ENCODE measurements at places on chromosomes 1 and 21.

DNA sequence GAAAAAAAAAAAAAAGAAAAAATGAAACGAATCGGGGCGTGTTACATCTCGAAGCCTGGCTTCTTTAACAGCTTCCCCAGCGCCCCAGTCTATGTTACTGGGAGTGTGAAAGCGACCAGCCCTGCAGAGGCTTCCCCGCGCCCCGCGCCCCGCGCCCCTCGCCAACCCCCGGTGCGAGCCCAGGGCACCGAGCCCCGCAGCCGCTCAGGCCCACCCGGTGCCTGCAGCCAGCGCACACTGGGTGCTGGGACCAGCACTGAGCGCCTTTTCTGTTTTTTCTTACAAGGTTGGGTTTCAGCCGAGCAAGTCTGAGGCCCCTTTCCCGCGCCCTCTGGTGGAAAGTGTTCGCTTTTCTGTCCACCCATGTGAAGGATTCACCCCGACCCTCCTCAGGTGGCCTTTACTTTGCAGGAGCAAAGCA is 42.1 kb upstream of the ZNF496 start:
- DNase-seq, result no peak

DNA sequence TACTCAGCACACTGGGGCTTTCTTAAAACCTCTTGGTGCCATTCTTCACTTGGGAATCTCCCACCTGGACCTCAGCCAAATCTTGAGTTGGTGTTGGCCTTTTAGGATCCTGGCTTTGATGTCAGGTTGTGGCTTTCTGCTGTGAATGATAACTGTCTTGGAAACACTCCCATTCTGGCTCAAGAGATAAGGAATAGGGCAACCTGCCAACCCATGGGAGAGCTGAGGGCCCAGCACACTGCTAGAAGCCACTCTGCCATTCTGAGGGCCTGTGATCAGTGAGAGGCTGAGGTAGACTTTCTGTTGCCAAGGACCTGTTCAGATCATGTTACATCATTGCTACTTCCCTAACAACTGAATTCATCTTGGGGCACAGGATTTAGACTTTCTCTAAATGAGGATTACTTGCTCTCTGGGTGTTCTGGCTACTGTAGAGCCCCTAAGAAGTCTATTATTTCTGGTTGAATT is 45.8 kb downstream of the TTC39A start:
- no peak for DNase-seq

DNA sequence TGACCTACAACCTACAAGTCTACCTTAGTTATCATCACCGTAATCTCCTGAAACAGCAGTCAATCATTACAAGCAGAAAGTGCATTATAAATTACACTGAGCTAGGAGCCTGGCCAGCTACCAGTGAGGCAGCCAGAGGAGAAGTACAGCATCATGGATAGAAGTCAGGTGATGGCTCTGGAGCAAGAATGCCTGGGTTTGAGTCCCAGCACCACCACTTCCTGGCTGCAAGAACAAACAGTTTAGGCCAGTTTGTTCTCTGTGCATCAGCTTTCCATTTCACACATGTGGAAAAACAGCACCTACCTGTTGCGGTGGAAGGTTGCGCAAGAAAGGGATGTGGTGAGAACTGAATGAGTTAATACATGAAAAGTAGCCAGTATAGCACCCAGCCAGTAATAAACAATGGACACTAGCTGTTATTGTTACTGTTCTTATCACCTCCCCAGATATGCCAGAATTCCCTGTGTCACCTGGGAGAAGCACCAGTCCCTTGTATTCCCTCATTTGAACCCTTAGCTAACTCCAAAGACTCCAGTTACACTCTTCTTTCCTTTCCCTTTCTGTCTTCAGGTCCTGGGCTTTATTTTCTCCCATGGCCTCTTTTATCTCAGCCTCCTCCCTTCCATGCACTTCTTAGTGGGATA is 9.0 kb downstream of the CREG1 start:
- no peak for DNase-seq

- no peak for DNase-seq
These were observed 7.6 kb upstream of the SHISA4 start for GRCh38 chr1:201880928-201881571.

DNA sequence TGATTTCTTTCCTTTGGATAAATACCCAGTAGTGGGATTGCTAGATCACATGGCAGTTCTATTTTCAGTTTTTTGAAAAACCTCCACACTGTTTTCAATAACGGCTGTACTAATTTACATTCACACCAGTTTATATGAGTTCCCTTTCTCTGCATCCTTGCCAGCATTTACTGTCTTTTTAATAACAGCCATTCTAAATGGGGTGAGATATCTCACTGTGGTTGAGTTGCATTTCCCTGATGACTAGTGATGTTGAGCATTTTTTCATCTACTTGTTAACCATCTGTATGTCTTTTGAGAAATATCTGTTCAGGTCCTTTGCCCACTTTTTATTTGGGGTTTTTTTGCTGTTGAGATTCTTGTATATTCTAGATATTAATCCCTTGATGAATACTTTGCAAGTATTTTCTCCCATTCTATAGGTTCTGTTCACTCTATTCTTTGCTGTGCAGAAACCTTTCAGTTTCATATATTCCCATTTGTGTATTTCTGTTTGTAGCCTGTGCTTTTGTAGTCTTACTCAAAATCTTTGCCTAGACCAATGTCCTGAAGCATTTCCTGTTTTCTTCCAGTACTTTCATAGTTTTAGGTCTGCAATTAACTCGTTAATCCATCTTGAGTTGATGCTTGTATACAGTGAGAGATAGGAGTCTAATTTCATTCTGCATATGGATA is 7.3 kb downstream of the HENMT1 start:
- DNase-seq, result no peak

- DNase-seq, result no peak
These were observed 389.6 kb upstream of the USP24 start for GRCh38 chr1:55604749-55605148.

DNA sequence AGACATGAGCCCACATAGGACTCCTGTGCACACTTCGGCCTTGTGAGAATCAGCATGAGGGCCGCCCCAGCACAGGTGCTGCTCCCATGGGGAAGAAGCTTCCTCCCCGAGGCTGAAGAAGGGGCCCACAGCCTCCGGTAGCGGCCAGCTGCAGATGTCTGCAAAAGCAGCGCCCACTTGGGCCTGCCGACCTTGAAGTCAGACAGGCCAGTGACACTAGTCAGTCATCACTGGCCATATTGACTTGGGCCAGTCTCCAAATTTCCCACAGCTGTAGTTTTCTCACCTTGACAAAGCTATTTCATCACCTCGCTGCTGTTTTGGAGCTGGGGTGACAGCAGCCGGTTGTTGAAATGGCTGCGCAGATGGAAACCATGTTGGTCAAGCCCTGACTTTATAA is 83.0 kb downstream of the RIPK4 start:
- no peak for DNase-seq

DNA sequence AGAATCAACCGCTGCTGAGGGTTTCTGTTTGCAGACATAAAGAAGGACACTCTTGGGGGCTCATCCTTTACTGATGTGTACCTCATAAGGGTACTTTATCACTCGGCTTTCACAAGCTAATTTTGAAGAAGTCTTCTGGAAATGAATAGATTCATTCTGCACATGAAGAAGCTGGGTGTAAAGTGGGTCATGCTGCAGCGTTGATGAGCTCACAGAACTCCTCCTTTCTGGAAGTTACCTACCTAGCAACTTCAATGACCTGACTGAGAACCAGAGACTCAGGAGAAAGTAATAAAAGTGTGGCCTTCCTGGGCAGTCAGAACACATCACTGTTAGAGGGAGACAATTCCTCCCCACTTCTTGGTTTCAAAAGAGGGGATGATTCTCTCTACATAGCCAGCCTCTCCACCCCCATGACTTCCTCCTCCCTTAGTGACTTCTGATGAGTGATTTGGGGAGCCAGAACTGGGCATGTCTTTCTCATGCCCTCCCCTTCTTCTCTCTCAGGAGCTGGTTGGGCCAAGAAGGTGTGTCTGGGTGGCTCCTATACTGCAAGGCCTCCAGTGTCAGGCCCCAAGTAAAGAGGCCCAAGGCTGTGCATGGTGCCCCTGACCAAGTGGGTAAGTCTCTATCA is 27.0 kb downstream of the PCNX2 start:
- DNase-seq, result no peak

DNA sequence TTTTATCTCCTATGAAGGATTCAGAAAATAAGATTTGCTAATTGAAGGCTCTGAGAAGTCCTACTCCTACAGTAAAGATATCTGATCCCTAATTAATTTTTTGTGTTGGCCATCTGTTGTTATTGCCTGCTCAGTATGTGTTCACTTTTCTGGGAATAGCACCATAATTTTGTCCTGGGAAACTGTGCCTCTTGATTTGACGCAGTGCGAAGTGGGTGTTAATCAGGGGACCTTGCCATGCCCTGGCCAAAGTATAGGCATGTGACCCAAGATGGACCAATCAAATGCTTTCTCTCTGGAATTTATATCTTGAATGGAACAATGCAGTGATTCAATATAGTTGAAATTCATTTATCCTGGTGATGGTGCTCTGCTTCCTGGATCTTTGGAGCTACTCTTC is 30.4 kb upstream of the GNG12 start:
- no peak for DNase-seq

DNA sequence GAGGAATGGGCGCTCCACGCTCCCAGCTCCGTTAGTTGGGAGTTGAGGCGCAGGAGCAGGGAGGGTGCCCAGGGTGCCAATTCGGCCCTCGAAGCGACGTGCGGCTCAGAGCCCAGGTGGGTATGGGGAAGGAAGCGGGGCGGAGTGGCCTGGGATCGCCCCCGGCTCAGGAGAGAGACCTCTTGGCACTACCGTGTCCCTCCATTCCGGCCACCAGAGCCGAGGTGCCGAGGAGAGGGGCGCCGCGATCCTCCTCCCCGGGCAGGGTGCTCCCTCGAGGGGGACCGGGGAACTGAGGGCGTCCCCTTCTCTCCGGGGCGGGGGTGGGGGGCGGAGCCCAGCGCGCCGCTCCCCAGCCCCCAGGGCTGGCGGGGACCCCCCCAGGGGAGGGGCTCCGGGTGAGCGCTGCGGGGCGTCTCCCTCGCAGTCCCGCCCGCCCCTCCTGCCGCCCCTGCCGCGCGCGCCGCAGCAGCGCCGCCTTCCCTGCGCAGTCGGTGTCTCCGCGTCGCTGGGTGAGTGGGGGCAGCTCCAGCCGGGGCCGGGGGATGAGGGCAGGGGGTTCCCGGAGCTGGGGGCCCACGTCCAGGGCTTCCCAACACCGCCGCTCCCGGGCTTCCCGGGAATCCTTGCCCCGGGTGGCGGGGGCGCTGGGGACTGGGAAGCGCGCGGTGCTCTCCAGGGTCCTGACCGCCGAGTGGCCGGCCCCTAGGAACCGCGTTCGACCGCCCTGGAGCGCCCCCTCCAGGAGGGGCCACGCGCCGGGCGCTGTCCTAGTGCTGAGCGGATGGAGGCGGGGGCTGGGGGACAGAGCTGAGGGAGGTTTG is at the start of gene HPCA:
TSS of gene HPCA (plus strand) at position 488 of the 824 bp plus-strand sequence. CDS start 2,408 bp downstream, outside the sequence.
- DNase-seq, result no peak

GRCh38 chr1:89203166-89203565 is 4.4 kb upstream of the GBP4 start:
- DNase-seq, result no peak

DNA sequence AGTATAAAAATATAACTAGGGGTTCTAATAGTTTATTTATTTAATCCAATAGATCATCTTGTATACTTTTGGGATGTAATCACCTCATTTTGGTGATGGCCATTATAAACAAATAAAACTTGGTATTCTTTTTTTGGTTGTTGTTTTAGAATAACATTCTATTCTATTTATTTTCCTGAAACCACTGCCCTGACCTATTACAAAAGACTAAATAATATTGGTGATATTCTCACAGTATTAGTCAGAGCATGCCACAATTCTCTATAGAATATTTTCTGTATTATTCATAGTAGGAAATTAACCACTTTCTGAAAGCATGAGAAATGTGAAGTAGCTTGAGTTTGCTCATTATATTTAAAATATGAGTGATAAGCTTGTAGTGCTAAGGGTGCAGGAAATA is 54.1 kb upstream of the LRRC7 start:
- no peak for DNase-seq

GRCh38 chr21:38486706-38487105 is 11.6 kb downstream of the ERG start:
- no peak for DNase-seq

- DNase-seq, result no peak
These were observed 16.5 kb downstream of the RGL1 start for GRCh38 chr1:183821309-183821888.
